ENCODE measurements at places on chromosomes 3 and 15.

DNA sequence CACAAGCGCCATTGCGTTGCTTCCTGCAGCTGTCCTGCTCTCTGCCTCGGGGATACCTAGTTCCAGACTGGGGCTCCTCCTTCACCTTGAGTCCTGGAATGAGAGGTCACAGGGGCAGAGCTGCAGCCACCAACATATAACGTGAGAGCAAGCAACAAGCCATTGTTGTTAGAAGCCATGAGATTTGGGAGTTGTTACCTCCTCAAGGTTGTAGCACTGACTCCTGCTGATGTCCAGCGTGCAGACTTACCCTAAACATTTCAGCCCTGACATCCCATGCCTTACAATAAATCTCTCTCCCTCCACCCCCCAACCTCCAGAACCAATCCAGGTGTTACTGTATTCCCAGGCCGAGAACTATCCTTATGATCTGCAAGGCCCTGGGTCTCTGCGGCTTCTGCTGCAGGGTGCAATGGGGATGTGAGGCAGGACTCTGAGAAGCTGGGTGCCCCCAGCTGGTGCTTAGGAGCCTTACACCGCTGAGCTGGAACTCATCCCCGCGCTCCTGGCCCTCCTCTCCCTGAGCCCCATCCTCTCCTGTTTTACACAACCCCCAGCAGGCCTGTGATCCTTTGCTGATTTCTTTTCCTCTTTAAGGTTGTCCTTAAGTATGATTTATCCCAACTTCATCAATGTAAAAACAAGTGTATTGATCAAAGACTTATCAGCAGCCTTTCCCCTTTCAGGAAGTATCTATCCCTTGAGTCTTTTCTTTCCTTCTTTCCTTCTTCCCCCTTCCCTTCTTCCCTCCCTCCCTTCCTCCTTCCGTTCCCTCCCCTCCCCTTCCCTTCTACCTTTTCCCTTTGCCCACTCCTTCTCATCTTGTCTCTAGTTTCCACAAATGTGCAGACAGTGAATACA, 84.2 kb upstream of the ABHD2 start:
- DNase-seq = peak; percentile 64

GRCh38 chr15:52228921-52229320, 37.7 kb upstream of the GNB5 start:
- DNase-seq = no peak

DNA sequence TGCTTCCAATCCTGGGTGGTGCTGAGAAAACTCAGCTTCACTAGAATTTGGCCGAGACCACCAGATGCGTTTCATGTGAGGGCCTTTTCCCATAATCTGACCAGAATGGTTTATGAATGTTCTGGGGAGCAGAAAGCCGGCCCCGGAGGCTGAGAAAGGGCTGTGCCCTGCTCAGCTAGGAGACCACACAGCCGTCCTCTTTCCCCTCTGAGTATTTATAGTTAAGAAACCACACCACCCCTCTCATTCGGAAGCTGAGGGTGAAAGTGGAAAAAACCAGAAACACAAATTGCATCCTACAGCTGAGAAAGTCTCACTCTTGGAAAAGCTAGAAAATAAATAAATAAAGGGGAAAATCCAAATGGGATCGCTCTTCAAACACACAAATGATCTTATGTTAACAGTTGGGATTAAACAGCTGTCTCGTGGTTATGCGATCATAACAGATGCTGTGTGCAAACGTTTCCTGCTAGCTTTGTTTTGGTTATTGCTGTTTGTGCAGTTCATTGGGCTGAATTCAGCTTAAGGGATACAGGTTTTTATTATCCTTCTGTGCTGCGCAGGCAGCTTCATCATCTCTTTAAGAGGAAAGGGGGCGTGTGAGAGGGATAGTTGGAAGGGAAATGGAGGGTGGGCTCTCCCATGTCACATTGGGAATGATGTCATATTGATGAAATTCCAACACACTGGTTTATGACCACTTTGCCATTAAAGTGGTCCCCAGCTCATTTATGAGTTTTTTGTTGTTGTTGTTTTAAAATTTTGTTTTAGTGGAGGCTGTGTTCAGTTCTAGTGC, 1026.2 kb upstream of the NR2F2 start:
- peak; percentile 54 for DNase-seq

- DNase-seq = peak; percentile 88
These were observed 57.8 kb upstream of the RYK start for GRCh38 chr3:134308350-134308891.

DNA sequence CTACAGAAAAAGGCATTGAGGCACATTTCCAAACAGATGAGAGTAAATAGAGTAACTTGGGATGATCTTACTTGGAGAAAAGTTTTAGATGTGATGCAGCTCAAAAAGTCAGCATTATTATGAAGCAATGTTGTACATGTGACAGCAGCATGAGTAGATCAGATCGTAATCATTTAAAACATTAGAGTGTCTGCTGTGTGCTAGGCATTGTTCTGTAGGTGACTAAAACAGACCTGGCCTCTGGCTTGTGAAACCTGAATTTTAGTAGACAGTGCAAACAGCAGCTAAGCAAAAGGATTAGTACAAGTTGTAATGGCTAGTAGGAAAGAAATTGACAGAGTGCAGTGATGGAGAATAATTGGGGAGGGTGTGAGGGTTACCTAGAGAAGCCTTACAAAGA, 15.1 kb downstream of the UBE2E1 start:
- DNase-seq = no peak

DNA sequence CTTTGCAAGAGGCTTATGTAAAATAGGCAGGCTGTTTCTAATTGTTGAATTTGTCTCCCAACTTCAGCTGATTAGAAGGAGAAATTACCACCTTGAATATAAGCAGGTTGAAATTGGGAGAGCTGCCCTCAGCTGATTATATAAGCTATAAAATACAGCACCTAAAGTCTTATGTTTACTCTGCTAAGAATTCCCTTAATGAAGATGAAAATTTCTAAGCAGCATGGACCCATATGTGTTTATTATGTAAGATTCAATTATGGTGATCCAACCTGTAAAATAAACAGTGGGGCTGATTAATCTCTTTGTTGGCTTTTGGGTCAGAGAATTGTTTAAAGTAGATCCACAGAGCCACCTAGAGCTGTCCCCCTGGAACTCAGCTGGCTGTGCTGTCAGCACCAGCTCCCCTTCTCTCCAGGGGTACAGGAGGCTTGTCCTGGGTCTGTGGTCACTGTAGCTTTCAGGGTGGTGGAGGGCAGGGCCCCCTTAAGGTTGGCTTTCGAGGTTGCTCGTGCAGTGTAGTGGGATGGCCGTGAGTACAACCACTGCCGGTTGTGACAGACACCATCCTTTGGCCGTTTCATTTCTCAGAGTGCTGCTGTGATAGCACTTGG, 9.5 kb downstream of the SLCO3A1 start:
- no peak for DNase-seq

DNA sequence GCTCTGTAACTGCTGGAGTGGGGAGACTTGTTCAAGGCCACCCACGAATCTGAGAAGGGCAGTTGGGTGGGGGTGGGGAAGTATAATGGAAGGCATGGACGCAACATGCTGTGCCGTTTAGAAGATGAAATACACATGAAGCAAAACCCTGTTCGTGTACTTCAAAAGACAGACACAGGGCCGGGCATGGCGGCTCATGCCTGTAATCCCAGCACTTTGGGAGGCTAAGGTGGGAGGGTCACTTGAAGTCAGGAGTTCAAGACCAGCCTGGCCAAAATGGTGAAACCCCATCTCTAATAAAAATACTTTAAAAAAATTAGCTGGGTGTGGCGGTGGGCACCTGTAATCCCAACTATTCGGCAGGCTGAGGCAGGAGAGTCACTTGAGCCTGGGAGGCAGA, 36.9 kb upstream of the SFMBT1 start:
- no peak for DNase-seq

GRCh38 chr3:32106132-32106928, at the start of gene GPD1L:
GPD1L (plus strand) TSS chr3:32106620; CDS start chr3:32106712, 92 bp downstream.
- DNase-seq = peak; percentile 94

DNA sequence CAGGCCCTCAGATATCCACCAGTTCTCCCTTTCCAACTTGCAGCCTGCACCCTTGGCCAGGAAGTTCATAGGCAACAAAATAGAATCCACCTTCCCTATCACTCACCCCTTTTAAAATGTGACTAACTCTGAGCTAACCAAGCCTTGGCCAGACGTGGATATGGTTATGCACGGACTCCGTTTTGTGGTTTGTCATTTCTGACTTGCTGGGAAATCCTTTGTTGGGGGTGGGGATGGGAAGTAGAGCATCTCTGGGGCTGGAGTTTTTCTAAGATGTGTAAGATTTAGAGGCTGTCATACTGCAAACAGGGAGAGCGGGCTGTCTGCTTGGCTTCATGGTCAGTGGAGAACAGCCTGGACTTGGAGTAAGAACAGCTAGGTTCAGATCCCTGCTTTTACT, 62.6 kb downstream of the SMAD3 start:
- DNase-seq = peak; percentile 97

GRCh38 chr15:48609486-48609885, 36.0 kb downstream of the FBN1 start:
- no peak for DNase-seq

- DNase-seq = peak; percentile 47
These were observed 15.2 kb downstream of the PRICKLE2 start for GRCh38 chr3:64209866-64210621.

DNA sequence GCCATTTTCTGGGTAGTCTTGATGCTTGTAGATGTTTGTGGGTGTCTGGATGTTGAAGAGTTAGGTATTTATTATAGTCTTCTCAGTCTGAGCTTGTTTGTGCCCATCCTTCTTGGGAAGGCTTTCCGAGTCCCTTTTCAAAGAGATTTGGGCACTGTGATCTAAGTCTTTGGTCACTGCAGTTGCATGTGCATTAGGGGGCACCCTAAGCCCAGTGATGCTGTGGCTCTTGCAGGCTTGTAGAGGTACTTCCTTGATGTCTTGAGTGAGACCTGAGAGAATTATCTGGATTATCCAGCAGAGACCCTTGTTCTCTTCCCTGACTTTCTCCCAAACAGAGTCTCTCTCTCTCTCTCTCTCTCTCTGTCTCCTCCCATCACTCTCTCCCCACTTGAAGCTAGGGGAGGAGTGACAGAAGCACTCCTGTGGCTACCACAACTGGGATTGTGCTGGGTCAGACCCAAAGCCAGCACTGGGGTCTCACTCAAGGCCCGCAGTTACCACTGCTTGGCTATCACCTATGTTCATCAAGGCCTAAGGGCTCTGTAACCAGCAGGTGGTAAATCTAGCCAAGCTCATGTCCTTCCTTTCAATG, 68.5 kb downstream of the TMCO5A start:
- DNase-seq = peak; percentile 83

- DNase-seq = no peak
These were observed 75.5 kb upstream of the NR2E3 start for GRCh38 chr15:71734709-71735384.

DNA sequence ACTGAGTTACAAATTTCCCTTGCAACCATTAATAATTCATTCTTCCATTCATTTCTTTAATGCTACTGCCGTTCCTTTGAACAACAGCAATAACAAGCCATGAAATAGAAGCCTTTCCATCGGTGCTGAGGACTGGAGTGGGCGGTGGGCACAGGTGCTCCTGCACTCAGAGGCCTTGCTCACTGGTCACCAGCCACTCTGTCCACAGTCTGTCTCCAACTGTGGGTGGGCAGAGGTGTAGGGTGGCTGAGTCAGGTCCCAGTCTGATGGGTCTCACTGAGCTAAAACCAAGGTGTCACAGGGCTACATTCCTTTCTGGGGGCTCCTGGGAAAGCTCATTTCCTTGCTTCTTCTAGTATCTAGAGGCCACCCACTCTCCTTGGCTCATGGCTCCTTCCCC, 6.3 kb upstream of the FAM3D start:
- no peak for DNase-seq

GRCh38 chr3:56468184-56469106, at the start of gene ERC2:
ERC2 (minus strand) TSS chr3:56468467.
- DNase-seq = peak; percentile 32

GRCh38 chr3:64918989-64919388, 231.2 kb upstream of the ADAMTS9 start:
- no peak for DNase-seq

GRCh38 chr3:30858894-30859389, 35.5 kb downstream of the GADL1 start:
- DNase-seq = no peak

DNA sequence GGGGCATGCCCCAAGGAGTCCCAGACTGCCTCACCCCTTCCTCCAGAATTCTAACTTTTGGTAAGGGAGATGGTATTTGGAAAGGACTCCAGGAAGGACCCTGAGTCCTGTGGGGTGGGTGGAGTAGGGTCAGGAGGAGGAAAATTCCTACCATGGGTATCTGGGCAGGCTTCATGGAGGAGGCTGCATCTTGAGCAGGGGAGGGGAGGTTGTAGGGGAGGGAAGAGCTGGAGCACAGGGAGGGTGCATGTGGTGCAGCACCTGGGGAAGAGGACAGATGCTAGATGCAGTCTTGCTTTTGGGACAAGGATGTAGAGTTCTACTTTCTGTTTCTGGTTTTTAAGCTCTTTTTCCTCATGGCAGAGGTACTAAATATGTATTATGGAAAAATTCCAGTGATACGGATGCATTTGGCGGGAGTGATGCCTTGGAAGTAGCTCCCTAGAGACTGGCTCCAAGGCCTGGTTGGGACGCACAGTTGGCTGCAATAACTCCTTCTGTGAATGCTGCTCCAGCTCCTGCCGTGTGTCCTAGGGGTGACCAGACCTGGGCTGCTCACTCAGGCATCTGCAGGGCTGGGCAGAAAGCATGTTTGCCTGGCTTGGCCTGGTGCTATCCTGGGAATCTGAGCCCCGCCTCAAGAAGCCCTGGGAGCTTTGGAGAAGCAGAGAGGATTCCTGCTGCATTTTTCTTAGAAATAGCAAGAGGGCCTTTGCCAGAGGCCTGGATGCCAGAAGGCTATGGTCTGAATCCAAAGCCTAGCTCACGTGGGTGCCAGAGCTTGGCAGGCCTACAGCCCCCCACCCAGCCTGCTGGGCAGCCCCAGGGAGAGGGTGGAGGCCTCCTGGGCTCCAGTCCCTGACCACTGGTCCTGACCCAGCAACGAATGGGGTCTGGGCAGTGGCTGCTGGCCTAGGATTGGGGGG, 10.1 kb downstream of the SEMA3F start:
- peak; percentile 56 for DNase-seq

GRCh38 chr3:41362638-41363559, 163.6 kb downstream of the CTNNB1 start:
- peak; percentile 14 for DNase-seq

DNA sequence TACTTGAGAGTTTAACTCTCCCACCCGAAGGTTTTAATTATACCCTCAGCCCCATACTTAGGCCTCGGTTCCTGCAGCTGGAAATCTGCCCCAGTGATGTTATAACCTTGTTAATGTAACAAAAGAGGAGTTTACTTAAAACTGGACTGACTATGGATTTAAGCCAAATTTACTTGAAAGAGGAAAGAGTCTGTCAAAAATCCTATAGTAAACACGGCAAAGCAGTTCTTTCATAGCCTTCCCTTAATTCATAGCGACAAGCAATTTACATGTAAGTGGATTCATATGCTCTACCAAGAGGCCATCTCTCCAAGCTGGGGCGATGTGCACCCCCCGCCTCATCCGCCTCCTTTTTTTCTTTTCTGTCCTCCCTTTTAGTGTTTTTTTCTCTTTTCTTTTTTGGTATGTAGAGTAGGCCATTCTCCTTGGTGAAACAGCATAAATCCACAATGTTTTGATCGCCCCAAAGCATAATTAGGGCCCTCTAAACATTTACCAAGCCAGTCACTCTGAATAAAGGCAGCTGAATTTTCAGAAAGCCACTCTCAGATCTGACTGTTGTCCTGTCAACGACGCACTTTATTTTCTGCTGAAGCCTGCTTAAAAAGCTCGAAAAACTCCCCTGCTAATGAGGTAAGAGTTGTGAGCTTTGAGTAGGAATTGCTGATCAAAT, 373.1 kb upstream of the WNT5A start:
- DNase-seq = no peak

Measured in astrocyte of the spinal cord (primary cell).